ENCODE measurements at places on chromosomes 6 and 20.

- DNase-seq, result no peak
Observed at GRCh38 chr6:86017236-86017635, 374.6 kb upstream of the SYNCRIP start.

DNA sequence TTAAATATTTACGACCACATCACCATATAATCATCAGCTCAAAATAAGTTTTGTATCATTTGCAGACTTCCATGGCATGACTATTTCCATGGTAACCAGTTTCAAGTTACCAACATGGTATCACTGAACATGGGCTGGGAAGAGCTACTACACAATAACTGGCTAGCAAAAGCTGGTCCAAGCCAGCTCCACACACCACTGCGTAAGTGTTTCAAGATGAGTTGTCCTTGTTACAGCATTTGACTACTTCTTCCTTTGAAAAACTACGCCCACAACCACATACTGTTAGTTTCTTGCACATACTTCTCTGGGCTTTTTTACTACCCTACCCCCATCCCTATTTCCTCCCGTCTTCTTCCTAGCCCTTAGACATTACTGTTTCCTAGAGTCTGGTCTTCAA lies 8.5 kb downstream of the CD164 start:
- no peak for DNase-seq

- no peak for DNase-seq
Observed at GRCh38 chr20:63083831-63084562, 77.2 kb upstream of the BHLHE23 start.

- DNase-seq, result peak; percentile 1
Observed at GRCh38 chr6:123529843-123530242, 106.9 kb downstream of the TRDN start.

GRCh38 chr6:155373276-155373675 lies 59.0 kb upstream of the TFB1M start:
- DNase-seq, result peak; percentile 75

DNA sequence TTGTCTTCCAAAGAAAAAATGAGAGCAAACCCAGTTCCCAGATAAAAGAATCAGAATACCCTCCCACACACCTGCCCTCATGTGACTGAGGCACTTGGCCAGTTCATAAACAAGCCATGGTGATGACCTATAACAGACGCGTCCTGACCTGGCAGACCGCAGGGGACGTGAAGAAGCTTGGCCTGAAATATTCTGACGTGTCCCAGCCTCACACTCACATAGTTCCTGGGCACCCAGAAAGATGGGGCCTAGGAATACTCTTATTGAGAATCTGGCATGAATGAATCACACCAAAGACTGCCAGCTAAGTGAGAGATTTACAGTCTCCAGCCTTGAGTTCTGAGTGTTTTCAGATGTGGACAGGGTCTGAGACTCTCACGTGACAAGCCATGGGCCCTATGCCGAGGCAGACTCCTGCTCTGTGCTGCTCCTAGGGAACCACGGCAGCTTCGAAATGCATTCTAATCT lies 17.2 kb upstream of the MAP3K4 start:
- DNase-seq, result peak; percentile 99

GRCh38 chr6:167013067-167013466 lies 13.9 kb downstream of the CEP43 start:
- DNase-seq, result no peak

- no peak for DNase-seq
Observed at GRCh38 chr20:62984666-62985443, 21.9 kb downstream of the BHLHE23 start.

DNA sequence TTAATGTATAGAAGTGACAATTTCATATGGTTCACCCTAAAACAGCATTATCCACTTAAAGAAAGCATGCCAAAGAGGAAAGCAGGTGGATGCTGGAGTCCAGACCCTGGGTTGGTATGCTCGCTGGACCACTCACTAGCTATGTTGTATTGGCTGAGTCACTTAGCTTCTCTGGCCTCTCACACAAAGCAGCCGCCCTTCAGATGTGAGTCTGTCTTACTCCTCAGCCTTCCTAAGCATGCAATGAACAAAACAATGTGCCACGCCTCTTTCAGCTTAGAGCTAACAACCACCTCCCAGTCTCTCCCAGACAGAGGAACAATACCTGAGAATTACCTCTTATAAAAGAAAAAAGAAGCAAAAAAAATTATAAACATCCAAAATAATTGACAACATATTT lies 29.4 kb downstream of the SIM1 start:
- no peak for DNase-seq

DNA sequence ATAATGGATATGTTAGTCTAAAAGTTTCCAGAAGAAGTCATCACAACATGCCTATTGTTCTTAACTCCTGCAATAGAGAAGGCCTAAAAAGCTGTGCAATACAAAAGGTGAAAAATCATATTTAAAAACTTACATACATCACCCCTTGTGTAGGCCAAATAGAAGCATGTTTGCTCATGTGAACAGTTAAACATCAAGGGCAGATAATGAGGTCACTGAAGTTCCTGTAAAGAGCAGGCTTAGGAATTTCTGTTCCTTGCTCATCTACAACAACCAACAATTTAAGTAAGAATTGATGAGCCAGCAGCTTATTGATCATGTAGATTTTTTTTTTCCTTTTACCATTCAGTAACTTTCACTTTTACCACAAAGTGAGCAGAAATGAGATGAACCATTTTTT lies 7.5 kb upstream of the NUP153 start:
- DNase-seq, result peak; percentile 11

GRCh38 chr6:135577059-135577538 lies 79.6 kb upstream of the AHI1 start:
- DNase-seq, result no peak

- DNase-seq, result no peak
Observed at GRCh38 chr6:21367148-21367547, 226.4 kb upstream of the SOX4 start.

- peak; percentile 70 for DNase-seq
Observed at GRCh38 chr6:1436334-1437306, 47.2 kb downstream of the FOXF2 start.

- DNase-seq, result no peak
Observed at GRCh38 chr20:37386505-37387251, 40.7 kb downstream of the SRC start.

GRCh38 chr6:76382201-76382600 lies 309.7 kb upstream of the IMPG1 start:
- DNase-seq, result no peak

DNA sequence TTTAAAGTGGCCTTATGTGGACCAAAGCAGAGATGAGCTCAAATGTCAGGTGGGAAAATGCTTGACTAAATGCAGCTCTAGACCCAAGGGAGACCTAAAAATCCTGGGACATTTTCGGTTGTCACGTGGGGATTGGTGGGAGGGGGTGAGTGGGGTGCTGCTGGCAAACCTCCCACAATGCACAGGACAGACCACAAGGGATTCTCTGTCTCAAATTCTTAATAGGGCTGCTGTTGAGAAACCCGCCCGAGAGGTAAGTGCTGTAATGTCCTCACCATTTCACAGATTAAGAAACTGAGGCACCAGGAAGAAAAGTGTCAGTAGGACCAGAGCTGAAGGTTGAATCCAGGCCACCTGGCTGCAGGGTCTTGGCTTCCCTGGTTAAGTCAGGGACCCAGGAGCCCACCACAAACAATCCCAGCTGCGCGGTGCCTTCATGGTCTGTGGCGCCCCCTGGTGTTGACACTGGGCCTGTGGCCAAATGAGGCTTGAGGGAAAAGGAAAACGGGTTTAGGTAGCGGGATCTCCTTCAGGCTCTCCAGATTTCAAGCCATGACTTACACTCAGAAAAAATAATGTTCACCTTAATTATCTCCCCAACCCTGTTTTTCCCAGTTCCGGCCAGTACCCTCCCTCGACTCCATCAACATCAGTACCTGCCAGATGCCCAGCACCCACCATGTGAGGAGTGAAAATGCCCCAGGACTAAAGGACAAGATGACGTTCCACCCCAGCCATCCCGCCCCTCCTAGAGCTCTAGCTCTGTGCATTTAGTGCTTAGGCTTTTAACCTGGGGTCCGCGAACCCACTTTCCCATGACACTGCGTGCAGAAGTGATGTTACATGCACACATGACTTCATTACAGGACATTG lies 7.2 kb downstream of the HLA-G start:
- DNase-seq, result peak; percentile 5

- no peak for DNase-seq
Observed at GRCh38 chr6:156262014-156262413, 515.2 kb upstream of the ARID1B start.

- DNase-seq, result no peak
Observed at GRCh38 chr6:151018911-151019782, 153.6 kb downstream of the MTHFD1L start.

DNA sequence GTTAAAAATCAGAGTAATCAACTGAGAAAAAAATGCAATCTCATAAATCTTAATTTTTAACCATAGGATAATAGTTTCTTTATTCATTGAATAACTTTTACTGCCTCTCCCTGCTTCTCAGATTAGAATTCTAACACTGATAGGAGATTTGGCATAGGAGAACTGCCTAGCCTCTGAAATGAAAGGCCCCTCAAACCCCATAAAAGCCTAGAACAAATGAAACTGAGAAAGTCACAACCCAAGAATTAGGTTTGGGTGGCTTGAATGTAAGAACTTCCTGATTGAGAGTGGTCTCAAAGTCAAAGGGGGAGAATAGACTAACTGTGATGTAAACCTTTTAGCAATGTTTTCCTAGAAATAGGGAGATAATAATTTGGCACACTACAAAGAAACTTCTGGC lies 52.2 kb downstream of the SAMD5 start:
- DNase-seq, result no peak

- DNase-seq, result peak; percentile 5
Observed at GRCh38 chr6:13159300-13159699, 169.0 kb downstream of the TBC1D7 start.

DNA sequence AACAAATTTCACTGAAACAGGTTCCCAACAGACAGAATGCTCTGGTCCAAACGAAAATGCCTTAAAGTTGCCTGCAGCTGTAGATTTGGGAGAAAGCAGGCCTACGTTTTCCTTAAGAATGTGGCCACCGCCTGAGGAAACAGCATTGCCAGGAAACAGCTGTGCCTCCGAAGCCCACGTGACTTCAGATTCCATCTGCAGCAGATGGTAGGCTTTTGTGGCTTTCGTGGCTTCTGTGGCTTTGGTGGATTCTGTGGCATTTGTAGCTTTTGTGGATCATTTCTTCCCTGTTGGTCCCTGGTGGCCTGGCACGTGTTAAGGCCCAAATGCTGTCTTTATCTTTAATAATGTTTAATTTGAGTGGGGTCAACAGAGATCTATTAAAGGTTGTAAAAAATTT lies 222.9 kb downstream of the TTLL2 start:
- DNase-seq, result peak; percentile 14

- no peak for DNase-seq
Observed at GRCh38 chr6:167291623-167292300, 647 bp downstream of the UNC93A start.

- DNase-seq, result no peak
Observed at GRCh38 chr20:34010405-34010931, 16.8 kb downstream of the RALY start.

DNA sequence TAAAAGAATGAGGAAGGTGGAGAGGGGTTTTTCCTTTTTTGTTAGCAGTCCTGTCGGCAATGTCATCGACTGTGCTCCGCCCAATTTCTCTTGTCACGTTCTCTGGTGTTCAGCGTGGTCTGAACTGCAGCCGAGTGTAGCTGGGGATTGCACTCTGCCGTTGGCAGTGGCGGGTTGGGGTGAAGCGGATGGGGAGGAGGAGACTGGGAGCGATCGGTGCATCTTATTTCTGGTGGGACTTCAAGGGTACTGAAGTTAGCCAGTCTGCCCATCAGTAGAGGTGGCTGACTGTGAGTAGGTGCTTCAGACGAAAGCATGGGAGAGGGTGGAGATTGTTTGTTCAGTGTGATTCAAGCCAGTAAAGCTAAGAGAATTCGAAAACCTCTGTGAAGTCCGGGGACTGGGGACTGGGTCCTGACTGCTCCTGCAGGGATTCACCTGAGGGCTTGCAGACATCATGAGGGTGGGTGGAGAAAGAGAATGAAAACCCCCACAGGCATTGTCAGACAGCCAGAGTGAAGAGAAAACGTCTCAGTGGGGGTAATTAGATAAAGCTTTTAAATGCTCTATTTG lies 5.1 kb downstream of the RREB1 start:
- DNase-seq, result no peak

DNA sequence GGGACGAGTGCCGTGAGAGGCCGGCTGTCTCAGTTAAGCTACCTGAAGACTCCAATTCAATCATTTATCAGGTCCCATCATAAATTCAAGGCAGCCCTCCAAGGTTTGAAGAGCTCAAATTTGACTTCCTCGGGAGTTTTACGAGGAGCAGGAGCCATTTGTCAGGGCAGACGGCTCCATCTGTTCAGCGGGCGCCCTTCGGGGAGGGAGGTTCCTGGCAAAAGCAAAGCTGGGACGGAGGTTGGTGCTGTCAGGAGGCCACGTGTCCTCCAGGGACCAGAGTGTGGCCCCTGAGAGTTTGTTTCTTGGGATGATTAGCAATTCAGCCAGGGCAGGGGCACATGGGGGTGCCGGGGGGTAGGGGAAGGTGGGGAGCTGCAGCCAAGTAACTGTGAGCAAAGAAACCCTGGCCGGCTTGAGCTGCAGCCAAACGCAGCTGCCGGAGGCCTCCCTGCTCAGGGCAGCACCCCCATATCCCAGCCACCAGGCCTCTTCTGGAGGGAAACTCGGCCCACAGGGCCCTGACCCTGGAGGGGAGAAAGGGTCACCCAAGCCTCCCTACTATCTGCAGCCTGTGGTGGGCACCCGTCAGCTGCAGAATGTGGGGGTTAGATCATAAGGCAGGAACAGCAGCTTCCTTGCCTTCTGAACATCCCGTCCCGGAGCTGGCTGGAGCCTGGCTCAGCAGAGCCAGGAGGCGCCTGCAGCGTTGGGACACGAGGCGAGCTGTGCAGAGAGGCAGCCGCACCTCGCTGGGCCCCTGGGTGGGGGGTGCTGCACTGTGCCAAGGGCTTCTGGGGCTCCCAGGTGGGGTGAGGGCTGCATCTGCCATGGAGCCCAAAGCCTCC lies 63.6 kb upstream of the GATA5 start:
- DNase-seq, result no peak

DNA sequence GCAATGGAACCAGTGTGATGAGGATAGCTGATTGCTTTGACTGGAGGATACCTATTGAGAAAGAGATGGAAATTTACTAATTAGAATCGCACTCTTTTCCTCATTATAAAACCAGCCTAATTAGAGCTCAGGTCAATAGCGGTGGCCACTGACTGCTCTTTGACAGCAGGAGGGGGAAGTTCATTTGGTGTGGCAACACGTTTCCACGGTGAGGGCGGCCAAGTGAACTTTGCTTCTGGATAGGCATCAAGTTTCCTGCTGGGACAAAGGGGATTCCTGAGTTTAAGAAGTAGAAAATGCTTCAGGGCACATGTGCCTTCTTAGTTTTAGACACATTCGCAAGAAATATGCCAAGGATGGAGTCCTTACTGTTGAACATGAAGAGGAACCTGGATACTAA lies 145.3 kb upstream of the NRN1 start:
- no peak for DNase-seq

- DNase-seq, result peak; percentile 34
Observed at GRCh38 chr6:108174371-108175175, 8.8 kb downstream of the NR2E1 start.

- no peak for DNase-seq
Observed at GRCh38 chr20:46901638-46902037, 7.0 kb downstream of the EYA2 start.

DNA sequence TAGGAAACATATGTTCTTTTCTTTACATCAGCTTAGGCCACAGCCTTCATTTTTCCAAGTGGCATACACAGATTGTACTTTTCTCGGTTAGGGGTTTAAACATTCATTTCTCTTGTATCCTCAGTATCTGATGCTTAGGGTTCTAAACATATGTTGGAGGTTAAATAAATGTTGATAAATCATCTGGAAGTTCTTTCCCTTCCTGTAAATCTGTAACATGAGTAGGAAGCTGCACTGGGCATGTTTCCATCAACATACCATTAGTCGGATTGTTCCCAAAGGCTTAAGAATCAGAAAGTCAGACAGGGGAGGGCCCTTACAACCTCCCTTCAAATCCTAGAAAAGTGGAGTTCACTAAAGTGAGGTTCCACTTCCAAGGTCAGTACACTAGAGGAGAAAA lies 54.8 kb upstream of the BCLAF1 start:
- peak; percentile 95 for DNase-seq
